CD4-positive, CD25-positive, alpha-beta regulatory T cell (primary cell): ENCODE measurements at places on chromosomes 1 and 21. TPM values are rescaled to one million over a fixed set of nuclear protein-coding genes. Genes with fewer than 3 reads are reported as not detected.

HRNR gene
- not detected for total RNA-seq

ITLN2 gene
- total RNA-seq: not detected

NBL1 gene
- total RNA-seq: 3.3 TPM

ATP1A4 gene
- total RNA-seq: not detected

SPTA1 gene
- not detected for total RNA-seq

TEX38 gene
- not detected for total RNA-seq

TAF1A gene
- 5.9 TPM for total RNA-seq

OSCP1 gene
- not detected for total RNA-seq

DNA sequence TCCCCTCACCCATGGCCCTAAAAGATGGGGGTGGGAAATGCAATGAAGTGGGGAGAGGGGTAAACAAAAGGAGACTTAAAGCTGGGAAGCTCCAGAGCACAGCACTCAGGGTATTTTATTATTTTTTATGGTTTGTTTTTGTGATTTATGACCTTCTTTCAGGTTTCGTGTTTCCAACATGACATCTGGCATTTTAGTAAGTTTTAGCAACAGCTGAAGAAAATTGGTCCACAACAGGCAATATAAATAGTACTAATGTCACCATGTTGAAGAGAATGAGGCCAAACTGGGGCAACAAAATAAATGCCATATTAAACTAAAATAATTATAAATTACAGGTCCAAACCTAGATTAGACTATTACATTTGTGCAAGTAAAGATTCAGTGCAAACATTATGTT lies 56.3 kb downstream of the TBX15 start:
- H3K4me1 ChIP-seq: no peaks in the 10 kb centered on the region
- H3K27me3 ChIP-seq: no peaks in the 10 kb centered on the region

- H3K36me3 ChIP-seq: peaks cover 8% of the 10 kb centered on the region
- DNase-seq: peak; percentile 41
- peaks cover 44% of the 10 kb centered on the region for H3K4me1 ChIP-seq
- peak overlapping the region; percentile 92 for H3K27ac ChIP-seq
- no peaks in the 10 kb centered on the region for H3K27me3 ChIP-seq
These were observed 744 bp upstream of the WDR26 start for GRCh38 chr1:224435318-224435763.

GRCh38 chr21:33198346-33199099 lies 31.2 kb upstream of the IFNAR2 start:
- H3K36me3 ChIP-seq: no peaks in the 10 kb centered on the region
- peaks cover 16% of the 10 kb centered on the region for H3K4me1 ChIP-seq
- H3K27ac ChIP-seq: no peak overlapping the region
- no peaks in the 10 kb centered on the region for H3K27me3 ChIP-seq
- H3K4me3 ChIP-seq: no peak overlapping the region

GRCh38 chr1:23759277-23759676 lies 16.0 kb downstream of the ELOA start:
- H3K27me3 ChIP-seq: no peaks in the 10 kb centered on the region
- H3K36me3 ChIP-seq: peaks cover 81% of the 10 kb centered on the region
- no peaks in the 10 kb centered on the region for H3K4me1 ChIP-seq
- DNase-seq: no peak
- no peak overlapping the region for H3K4me3 ChIP-seq

GRCh38 chr1:151340870-151341754 lies 5.9 kb downstream of the RFX5 start:
- peak overlapping the region; percentile 64 for H3K27ac ChIP-seq
- peak; percentile 81 for DNase-seq
- H3K4me1 ChIP-seq: peaks cover 20% of the 10 kb centered on the region
- H3K27me3 ChIP-seq: no peaks in the 10 kb centered on the region

DNA sequence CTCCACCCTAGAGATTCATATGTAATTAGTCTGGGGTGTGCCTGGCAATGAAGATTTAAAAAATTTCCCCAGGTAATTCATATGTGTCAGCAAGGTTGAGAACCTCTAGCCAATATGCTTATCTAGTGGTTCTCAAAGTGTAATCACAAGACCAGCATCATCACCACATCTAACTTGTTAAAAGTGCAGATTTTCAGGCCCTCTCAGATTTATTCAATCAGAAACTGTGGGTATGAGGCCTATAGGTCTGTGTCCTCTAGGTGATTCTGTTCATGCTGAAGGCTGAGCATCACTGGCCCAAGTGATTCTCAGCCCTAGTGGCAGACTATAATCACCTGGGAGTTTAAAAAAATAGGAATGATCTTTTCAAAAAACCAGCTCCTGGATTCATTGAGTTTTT lies 75.9 kb downstream of the SWT1 start:
- H3K27me3 ChIP-seq: no peaks in the 10 kb centered on the region
- no peak overlapping the region for H3K4me3 ChIP-seq
- H3K27ac ChIP-seq: no peak overlapping the region

DNA sequence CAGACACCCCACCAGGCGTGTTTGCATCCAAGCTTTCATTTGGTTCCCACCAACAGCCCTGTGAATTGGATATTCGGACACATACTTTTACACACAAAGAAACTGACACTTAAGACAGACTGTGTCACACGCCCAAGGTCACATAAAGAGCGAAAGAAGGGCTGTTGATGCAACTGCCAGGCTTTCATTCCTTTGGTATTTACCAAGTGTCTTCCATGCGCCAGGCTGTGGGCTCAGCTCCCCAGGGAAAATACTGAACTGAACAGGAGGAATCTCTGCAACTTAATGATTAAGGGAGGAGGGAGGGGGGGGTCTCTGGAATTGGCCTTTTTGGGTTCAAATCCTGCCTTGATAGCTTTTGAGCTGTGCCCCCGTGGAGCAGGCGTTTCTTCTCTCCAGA lies 122.8 kb downstream of the ACTL8 start:
- no peaks in the 10 kb centered on the region for H3K36me3 ChIP-seq
- no peak overlapping the region for H3K27ac ChIP-seq
- no peak overlapping the region for H3K4me3 ChIP-seq
- no peaks in the 10 kb centered on the region for H3K4me1 ChIP-seq

DNA sequence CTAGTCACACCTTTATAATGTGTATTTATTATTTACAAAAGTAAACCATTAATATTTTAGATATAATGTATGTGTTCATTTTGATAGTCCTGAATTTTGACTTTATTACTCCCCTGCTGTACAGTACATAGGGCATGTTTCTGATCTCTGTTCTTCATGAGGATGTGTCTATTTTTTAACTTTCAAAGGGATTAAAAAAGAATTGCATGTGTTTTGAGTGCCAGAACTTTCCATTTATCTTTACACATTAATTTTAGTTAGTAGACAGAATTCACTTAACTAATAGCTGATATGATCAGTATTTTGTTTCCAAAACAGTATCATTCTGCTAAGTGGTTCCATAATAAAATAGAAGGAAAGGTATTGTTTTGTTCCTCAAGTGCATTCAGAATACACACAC lies 3.1 kb downstream of the PBX1 start:
- no peak overlapping the region for H3K27ac ChIP-seq
- peaks cover 20% of the 10 kb centered on the region for H3K27me3 ChIP-seq
- H3K36me3 ChIP-seq: no peaks in the 10 kb centered on the region
- no peak for DNase-seq
- H3K4me1 ChIP-seq: no peaks in the 10 kb centered on the region
- H3K4me3 ChIP-seq: no peak overlapping the region

- H3K36me3 ChIP-seq: no peaks in the 10 kb centered on the region
- H3K4me1 ChIP-seq: no peaks in the 10 kb centered on the region
- H3K27me3 ChIP-seq: peaks cover 4% of the 10 kb centered on the region
- no peak for DNase-seq
- no peak overlapping the region for H3K4me3 ChIP-seq
These were observed 721 bp upstream of the LCE1B start for GRCh38 chr1:152811050-152811449.

GRCh38 chr1:33094971-33095604 lies 14.1 kb downstream of the AZIN2 start:
- no peak for DNase-seq
- H3K4me3 ChIP-seq: no peak overlapping the region
- H3K27me3 ChIP-seq: no peaks in the 10 kb centered on the region

GRCh38 chr1:99986656-99987225 lies 16.9 kb downstream of the SLC35A3 start:
- DNase-seq: no peak
- no peak overlapping the region for H3K27ac ChIP-seq
- no peak overlapping the region for H3K4me3 ChIP-seq
- H3K4me1 ChIP-seq: no peaks in the 10 kb centered on the region
- peaks cover 4% of the 10 kb centered on the region for H3K36me3 ChIP-seq
- H3K27me3 ChIP-seq: no peaks in the 10 kb centered on the region

GRCh38 chr1:212630158-212630900 lies 21.8 kb downstream of the ATF3 start:
- peaks cover 8% of the 10 kb centered on the region for H3K4me1 ChIP-seq
- H3K4me3 ChIP-seq: no peak overlapping the region
- peak; percentile 53 for DNase-seq
- H3K27me3 ChIP-seq: peaks cover 3% of the 10 kb centered on the region
- H3K36me3 ChIP-seq: no peaks in the 10 kb centered on the region
- H3K27ac ChIP-seq: no peak overlapping the region

DNA sequence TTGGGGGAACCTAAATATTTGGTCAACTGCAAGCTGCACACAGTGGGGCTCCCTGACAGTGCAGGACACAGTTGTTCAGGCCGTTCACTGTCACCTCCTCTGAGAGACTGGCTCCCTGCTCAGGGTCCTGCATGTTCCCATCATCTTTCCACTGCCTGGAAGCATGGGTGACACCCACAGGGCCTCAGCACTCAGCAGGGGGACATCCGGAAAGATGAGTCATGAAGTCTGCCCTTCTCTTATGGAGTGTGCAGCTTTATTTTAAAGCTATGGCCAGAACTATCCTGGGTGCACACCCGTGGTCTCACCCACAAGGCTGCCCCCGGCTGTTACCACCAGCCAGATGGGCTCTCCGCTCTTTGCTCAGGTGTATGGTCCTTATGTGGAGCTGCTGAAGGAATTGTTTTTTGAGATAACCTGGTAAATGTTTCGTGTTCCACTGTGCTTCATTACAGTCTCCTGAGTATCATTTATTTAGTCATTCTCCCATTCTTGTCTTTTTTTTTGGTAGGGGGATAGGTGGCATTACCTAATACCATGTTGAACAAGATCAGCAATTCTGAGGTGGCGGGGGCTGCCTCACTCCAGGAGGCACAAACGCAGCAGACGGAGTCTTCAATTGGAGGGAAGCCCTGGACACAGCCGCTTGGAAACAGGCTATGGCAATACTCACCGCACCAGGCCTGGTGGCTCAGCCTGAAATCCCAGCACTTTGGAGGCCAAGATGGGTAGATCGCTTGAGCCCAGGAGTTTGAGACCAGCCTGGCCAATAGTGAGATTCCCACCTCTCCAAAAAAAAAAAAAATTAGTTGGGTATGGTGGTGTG lies 14.3 kb downstream of the TRIM11 start:
- H3K4me1 ChIP-seq: no peaks in the 10 kb centered on the region
- peaks cover 44% of the 10 kb centered on the region for H3K36me3 ChIP-seq
- H3K27ac ChIP-seq: no peak overlapping the region
- no peak overlapping the region for H3K4me3 ChIP-seq
- DNase-seq: no peak
- H3K27me3 ChIP-seq: no peaks in the 10 kb centered on the region

- no peak overlapping the region for H3K27ac ChIP-seq
- DNase-seq: no peak
- no peaks in the 10 kb centered on the region for H3K27me3 ChIP-seq
- H3K4me3 ChIP-seq: no peak overlapping the region
- no peaks in the 10 kb centered on the region for H3K4me1 ChIP-seq
These were observed 32.3 kb downstream of the ERRFI1 start for GRCh38 chr1:7993593-7994479.

- no peaks in the 10 kb centered on the region for H3K36me3 ChIP-seq
- H3K4me3 ChIP-seq: no peak overlapping the region
- H3K4me1 ChIP-seq: no peaks in the 10 kb centered on the region
- H3K27ac ChIP-seq: no peak overlapping the region
These were observed 52.0 kb upstream of the CAMK1G start for GRCh38 chr1:209531549-209531948.

DNA sequence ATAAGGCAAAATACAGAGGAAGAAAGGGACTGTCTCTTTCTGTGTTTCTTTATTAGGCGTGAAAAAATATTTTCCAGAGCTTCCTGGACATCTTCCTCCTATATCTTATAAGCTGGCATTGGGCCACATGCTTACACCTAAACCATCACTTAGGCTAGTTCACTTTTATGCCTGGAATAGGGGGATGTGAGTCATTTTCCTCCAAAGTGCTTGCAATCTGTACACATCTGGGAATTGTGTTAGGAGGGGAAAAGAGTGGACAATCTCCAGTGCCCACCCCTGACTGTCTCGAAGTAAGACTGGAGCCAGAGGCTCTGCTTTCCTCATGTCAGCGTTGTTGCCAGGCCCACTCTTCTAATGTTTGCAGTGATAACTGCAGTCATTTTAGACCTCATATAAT lies 29.9 kb downstream of the GIPC2 start:
- H3K27ac ChIP-seq: no peak overlapping the region
- no peak for DNase-seq
- no peaks in the 10 kb centered on the region for H3K36me3 ChIP-seq
- H3K4me1 ChIP-seq: peaks cover 5% of the 10 kb centered on the region

GRCh38 chr1:186899977-186900376 lies 71.2 kb downstream of the PLA2G4A start:
- H3K27ac ChIP-seq: no peak overlapping the region
- no peak overlapping the region for H3K4me3 ChIP-seq
- H3K36me3 ChIP-seq: no peaks in the 10 kb centered on the region
- no peaks in the 10 kb centered on the region for H3K27me3 ChIP-seq
- no peak for DNase-seq

GRCh38 chr1:175633801-175634200 lies 109.6 kb downstream of the TNR start:
- DNase-seq: no peak
- no peak overlapping the region for H3K4me3 ChIP-seq
- peaks cover 4% of the 10 kb centered on the region for H3K27me3 ChIP-seq

DNA sequence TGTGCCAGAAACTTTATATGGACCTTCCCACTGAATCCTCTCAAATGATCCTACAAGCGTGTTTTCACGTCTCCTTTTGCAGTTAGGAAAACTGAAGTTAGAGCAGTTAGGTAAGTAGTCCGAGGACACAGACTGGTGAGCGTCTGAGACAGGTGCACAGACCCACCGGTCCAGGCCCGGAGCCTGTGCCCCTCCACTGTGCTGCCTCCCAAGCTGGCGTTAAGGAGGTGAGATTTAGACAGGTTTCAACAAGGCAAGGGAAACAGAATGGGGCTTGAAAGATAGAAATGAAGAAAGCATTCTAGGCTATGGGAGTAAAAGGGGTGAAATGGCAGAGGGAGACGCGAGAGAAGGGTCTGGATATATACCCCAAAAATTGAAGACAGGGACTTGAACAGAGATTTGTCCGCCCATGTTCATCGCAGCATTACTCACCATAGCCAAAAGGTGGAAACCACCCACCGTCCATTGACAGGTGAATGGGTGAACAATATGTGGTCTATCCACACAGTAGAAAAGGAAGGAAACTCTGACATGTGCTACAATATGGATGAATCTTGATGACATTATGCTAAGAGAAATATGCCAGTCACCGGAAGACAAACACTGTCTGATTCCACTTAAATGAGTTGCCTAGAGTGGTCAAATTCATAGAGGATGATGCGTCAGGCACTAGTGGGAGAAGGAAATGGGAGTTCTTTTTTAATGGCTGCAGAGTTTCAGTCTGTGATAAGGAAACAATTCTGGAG lies 15.7 kb upstream of the PKP1 start:
- DNase-seq: no peak
- H3K36me3 ChIP-seq: no peaks in the 10 kb centered on the region
- no peak overlapping the region for H3K27ac ChIP-seq
- H3K4me3 ChIP-seq: no peak overlapping the region
- no peaks in the 10 kb centered on the region for H3K4me1 ChIP-seq

GRCh38 chr1:6645018-6645417 lies 20.4 kb downstream of the THAP3 start:
- peaks cover 8% of the 10 kb centered on the region for H3K36me3 ChIP-seq
- no peak for DNase-seq
- no peak overlapping the region for H3K27ac ChIP-seq
- no peak overlapping the region for H3K4me3 ChIP-seq
- H3K4me1 ChIP-seq: peaks cover 3% of the 10 kb centered on the region
- H3K27me3 ChIP-seq: no peaks in the 10 kb centered on the region

- H3K27ac ChIP-seq: peak overlapping the region; percentile 86
- peaks cover 14% of the 10 kb centered on the region for H3K4me1 ChIP-seq
- no peaks in the 10 kb centered on the region for H3K36me3 ChIP-seq
These were observed 972 bp downstream of the PGBD2 start for GRCh38 chr1:248906753-248907661.
